Stimulated activated CD4-positive, alpha-beta T cell treated with anti-CD3 and anti-CD28 coated beads, Interleukin-12 subunit alpha, Interleukin-12 subunit beta, amount 100 ng/mL, for 24 hours (primary cell): ENCODE measurements at places on chromosomes 16 and 17.
A peak's percentile ranks its signal among the peaks of the same experiment; 100 is the strongest.

GRCh38 chr17:44587339-44587738, 30.1 kb downstream of the FZD2 start:
- no peak for DNase-seq

DNA sequence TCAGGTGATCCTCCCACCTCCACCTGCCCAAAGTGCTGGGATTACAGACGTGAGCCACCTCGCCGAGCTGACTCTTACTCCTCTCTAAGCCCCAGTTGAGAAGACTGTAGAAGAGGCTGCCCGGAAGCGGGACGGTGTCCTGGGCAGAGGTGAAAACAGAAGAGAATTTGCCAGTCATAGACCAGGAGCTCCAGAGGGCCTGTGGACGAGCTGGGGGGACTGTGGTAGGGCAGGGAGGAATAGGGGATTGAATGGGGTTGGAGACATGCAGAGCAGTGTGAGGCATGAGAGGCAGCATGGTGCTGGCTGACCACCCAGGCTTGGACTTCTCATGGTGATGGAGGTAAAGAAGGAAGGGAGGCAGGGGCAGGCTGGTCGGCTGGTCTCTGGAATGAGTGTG, 17.1 kb upstream of the PHB1 start:
- no peak for DNase-seq

- no peak for DNase-seq
Observed at GRCh38 chr17:50018909-50019308, 23.9 kb upstream of the DLX3 start.

GRCh38 chr17:69815406-69815805, 259.6 kb upstream of the KCNJ16 start:
- DNase-seq: no peak

DNA sequence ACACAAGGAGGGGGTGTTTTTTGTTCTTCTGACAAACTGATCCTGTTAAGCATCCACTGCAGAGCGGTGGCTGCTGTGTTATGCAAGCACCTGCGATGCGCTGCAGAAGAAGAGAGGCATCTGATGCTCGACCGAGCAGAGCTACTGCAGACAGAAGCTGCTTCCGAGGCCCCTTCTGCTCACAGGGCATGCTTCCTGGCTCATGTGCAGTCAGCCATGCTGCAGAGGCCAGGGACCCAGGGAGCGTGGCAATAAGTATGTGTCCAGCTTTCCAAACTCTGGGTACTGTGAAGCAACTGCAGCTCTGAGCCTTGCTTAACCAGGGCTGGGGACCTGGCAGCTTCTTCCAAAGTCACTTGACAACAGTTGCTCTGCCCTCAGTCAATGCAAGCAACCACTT, 448.6 kb upstream of the RBFOX1 start:
- DNase-seq: no peak

DNA sequence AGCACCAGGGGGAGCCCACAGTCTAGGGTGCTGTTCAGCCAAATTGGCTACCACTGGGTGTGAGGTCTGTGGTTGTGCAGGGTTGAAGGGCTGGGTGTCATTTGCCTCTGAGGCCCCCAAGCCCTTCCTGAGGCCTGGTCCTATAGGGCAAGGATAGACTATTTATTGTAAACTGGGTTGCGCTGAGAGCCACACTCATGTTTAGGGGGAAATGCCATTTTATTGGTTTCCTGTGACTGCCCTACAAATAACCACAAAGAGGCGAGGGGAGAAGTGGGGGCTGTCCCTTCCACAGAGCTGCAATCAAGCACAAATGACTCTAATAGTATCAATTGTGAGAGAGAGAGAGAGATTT, 3.6 kb upstream of the ZCCHC14 start:
- DNase-seq: no peak

DNA sequence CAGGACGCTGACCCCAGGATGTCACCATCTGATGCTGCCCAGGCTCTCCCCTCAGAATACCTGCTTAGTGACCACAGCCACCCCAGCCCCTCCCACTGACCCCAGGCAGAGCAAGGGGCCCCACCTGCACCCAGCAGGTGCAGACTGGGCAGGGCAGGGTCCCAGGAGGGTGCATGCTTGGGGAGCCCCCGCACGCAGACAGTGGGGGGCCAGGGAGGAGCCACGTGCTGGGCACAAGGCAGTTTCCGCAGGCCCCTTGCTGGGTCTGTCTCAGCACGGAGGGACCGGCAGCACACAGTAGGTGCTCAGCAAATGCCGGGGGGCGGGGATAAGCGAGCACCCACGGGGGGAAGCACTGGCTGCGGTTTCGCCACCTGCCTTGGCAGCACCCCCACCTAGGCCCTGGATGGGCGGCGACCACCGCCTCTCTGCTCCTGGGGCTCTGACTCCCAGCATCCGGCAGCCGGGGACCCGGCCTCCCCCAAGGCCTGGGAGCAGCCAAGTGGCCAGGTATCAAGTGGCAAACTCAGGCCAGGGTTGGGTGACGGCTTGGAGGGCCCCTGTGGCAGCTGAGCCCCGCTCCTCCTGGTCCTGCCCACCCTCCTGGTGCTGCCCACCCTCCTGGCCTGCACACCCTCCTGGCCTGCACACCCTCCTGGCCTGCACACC, 18.7 kb upstream of the SSTR5 start:
- no peak for DNase-seq

GRCh38 chr17:27996202-27997043, 46.1 kb upstream of the NLK start:
- no peak for DNase-seq

GRCh38 chr16:58459344-58460218, 40.4 kb upstream of the NDRG4 start:
- peak; percentile 50 for DNase-seq

- DNase-seq: no peak
Observed at GRCh38 chr16:27839419-27839818, 224.1 kb downstream of the GSG1L start.

DNA sequence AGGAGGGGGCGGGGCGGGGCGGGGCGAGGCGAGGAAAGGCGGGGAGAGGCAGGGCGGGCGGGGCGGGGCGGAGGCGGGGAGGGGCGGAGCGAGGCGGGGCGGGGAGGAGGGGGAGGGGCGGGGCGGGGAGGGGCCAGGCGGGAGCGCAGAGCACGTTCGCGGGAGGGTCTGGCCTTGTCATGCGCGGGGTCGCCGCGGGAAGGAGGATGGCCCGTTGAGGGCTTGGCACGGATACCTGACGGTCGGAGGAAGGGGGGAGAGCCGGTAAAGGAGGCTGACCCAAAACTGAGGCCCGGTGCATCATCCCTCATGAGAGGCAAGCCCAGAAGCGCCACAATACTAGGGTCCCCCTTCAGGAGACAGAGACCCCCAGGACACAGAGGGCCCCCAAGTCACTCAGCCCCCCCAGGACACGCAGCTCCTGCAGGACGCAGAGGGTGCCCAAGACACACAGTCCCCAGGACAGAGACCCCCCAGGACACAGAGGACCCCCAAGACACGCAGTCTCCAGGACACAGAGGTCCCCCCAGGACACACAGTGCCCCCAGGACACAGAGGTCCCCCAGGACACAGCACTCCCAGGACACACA, 593 bp upstream of the WDR45B start:
- peak; percentile 22 for DNase-seq

- no peak for DNase-seq
Observed at GRCh38 chr16:11796227-11797165, 562 bp downstream of the ZC3H7A start.

DNA sequence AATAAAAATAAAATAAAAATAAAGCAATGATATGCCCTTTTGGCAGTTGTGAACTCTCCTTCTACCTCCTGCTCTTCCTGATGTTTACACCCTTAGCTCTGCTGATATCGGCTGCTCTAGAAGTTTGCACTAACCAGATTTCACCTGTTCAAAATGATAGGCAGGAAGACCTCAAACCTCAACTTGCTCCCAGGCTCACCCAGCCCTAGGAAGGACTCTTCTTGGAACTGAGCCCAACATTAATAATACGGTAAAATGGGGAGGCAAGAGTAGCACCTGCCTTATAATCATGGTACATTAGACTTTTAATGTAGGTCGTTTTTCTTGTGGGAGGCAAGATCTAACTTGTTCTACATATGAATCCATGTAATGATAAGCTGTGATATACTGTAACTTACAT, 61.2 kb upstream of the MED13 start:
- no peak for DNase-seq

- DNase-seq: no peak
Observed at GRCh38 chr17:74790161-74791058, 14.3 kb upstream of the NAT9 start.

DNA sequence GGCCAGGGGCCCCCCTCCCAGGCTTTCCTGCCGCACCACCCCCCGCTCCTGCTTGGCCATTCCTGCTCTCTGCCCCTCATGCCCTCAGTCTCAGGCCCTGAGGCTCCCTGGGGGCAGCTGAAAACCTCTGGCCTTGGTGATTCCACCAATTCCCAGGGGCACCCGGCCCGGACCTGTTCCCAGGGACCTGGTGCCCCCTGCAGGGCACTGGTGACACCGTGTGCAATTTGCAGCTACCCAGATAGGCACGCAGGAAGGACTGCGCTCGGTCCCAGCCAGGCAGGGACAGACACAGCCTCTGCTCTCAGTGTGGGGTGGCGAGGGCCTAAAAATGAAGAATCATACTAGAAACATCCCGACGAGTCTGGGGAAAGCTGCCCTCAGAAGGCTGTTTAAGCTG, 13.4 kb downstream of the WFDC1 start:
- DNase-seq: peak; percentile 8

DNA sequence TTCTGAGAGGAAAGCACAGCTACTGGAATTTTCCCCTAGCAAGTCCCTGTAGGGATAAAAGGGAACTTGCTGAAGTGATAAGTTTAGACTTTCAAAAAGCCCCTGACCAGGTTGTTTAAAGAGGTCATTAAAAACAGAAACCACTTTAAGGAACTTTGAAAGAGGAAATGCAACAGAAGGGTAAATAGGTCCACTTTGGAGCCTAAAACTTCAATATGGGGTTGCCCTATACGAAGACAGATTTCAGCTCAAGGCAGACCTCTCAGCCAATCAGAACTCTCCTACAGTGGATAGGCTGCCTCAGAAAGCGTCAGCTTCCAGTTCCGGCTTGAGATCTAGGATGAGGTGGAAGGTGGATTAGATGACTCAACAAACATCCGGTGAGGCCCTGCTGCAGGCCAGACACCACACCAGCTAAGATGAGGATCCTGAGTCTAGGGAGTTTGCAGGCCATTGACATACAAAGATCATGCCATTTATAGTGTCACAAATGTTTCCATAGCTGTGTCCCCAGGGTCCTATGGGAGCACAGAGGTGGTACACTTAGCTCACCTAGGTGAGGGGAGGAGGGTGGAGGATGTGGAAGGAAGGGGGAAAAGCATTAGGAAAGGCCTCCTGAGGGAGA, 7.9 kb upstream of the MFSD6L start:
- no peak for DNase-seq

GRCh38 chr17:81866440-81867169, 4.5 kb downstream of the ARHGDIA start:
- no peak for DNase-seq

- no peak for DNase-seq
Observed at GRCh38 chr17:71071837-71072236, 902.5 kb downstream of the KCNJ2 start.

GRCh38 chr16:2074071-2074470, 26.3 kb downstream of the TSC2 start:
- DNase-seq: no peak

DNA sequence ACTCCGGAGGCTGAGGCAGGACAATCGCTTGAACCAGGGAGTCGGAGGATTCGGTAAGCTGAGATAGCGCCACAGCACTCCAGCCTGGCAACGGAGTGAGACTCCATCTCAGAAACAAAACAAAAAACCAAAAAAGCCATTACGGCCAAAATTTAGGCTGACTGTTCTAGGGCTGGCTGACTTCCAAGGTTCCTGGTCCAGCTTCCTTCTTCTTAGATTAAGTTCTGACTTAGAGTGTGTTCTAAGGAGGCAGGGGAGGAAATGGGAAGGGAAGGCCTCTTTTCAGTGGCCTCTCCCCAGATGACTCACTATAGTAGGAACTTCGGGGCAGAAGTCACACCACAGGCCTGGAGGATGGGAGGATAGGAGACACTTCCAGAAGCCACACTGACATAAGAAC, 27.7 kb upstream of the CLEC18B start:
- DNase-seq: no peak

GRCh38 chr17:74270333-74270732, 3.7 kb upstream of the DNAI2 start:
- no peak for DNase-seq

- DNase-seq: no peak
Observed at GRCh38 chr17:18319604-18320256, 4.6 kb downstream of the SMCR8 start.

- no peak for DNase-seq
Observed at GRCh38 chr17:46741122-46741730, 77.3 kb downstream of the WNT3 start.

GRCh38 chr16:71687861-71688260, 36.6 kb downstream of the PHLPP2 start:
- no peak for DNase-seq

DNA sequence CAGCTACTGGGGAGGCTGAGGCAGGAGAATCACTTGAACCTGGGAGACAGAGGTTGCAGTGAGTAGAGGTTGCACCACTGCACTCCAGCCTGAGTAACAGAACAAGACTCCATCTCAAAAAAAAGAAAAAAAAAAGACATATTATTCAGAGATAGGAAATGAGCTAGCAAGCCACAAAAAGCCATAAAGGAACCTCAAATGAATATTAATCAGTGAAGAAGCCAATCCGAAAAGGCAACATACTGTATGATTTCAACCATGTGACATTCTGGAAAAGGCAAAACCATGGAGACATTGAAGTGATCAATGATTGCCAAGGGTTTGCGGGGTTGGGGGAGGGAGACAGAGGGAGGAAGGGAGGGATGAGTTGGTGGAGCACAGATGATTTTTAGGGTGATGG, 8.4 kb upstream of the EXOC7 start:
- no peak for DNase-seq
